ENCODE measurements at places on chromosomes 12 and 14.

GRCh38 chr12:119036878-119037825 lies 55.8 kb downstream of the SRRM4 start:
- peak; percentile 54 for DNase-seq

DNA sequence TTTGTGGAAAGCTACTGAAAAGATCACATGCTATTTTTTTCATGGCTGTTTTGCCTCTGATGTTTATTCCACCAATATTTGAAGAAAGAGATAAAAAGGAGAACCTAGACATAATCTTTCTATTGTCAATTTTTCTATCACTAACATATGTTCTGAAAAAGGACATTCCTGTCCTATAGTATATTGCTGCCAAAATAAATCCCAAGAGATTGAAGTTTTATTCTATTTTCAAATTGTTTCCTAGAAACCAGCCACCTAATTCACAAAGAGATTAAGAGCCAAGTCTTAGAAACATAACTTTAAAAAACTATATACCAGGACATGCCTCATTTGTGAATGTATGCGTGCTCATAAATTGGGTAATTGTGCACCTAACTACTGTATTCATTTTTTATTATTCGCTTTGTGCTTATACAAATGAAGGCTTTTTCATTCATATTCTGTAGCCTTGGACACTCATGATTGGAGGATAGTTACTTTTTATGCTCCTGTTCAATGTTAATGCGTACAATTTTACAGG lies 200.7 kb downstream of the FUT8 start:
- DNase-seq = no peak

GRCh38 chr12:10740182-10740581 lies 17.1 kb upstream of the YBX3 start:
- no peak for DNase-seq

- peak; percentile 2 for DNase-seq
Measured at GRCh38 chr12:66065641-66066136, 64.9 kb downstream of the LLPH start.

DNA sequence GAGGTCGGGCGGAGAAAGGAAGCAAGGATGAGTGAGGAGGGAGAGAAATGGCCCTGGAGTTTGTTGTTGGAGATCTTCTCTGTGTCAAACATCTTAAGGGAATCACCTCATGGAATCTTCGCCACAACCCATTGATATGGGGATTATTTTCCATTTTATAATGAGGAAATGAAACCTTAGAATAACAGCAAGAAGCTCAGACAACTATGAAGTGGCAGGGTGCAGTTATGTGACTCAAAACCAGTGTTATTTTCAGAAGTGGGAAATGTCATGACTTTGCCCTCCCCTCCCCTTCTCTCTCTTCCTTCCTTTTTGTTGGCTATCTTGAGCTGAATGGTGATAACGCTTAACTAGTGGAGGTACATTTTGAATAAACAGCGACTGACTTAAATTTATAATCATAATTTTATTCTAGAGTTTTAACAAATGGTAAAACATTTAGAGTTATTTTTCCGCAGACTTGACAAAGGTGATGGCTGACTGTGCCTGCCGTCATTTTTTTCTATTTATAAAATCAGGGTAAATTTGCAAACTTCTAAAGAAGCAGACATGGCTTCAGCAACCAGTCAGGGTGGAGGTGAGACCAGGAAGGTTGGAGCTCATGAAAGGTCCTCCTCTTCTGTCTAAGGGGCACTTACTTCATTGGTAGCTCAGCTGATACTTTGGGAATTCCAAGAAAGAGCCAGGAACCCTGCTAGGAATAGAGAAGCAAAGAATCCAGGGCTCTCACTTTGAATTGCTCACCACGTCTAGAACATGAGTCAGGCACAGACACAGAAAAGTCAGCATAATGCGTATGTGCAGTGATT lies 232.4 kb downstream of the RGS6 start:
- DNase-seq = no peak

DNA sequence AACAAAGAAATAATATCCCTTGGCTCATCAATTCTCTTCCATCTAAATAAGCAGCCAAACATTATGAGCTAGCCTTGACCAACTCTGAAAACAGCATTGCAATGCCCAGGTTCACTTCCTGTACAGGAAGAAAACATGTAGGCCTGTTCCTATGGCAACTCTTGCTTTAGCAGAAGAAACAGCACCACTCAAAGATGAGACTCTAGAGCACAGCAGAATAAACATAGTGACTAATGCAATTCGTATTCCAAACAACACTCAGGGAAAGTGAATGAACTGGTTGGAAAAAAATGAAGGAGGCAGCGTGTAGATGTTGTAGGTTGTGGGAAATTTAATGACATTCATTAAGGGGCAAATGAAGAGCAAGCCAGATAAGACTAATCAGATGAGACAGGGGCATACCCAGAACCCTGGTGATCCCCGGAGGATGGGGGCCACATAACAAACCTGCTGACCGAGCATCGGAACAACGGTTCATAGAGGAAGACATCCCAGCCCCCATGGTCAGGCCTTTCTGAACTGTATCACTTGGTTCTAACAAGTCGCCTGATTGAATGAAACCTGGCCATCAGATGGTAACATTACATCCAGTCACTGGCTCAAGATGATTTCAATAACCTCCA lies 9.0 kb downstream of the ARHGDIB start:
- no peak for DNase-seq

DNA sequence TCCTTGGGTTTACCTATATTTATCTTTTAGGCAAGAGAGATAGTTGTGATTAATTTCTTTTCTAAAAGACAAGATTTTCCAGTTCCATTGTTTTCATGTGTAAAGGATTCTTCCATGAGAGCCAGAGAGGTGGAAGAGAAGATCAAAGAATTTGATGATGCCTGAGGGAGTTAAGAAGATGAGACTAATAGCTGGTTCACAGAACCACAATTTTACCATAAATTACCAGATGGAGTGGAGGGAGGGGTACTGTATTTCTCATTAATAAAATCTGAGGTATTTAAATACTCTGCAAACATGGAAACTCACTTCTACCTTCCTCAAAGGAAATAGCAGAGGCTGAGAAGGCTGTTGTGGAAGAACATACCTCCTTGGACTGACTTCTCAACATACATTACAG lies 34.6 kb downstream of the ALKBH1 start:
- no peak for DNase-seq

GRCh38 chr12:103994235-103994634 lies 28.6 kb downstream of the TDG start:
- DNase-seq = no peak

- DNase-seq = no peak
Measured at GRCh38 chr14:71623939-71624338, 308.3 kb upstream of the RGS6 start.

GRCh38 chr12:16348435-16349130 lies 1.1 kb downstream of the MGST1 start:
- peak; percentile 54 for DNase-seq

- peak; percentile 24 for DNase-seq
Measured at GRCh38 chr12:78641837-78642423, 222.6 kb upstream of the SYT1 start.

- peak; percentile 13 for DNase-seq
Measured at GRCh38 chr14:86035882-86036281, 505.9 kb downstream of the FLRT2 start.

DNA sequence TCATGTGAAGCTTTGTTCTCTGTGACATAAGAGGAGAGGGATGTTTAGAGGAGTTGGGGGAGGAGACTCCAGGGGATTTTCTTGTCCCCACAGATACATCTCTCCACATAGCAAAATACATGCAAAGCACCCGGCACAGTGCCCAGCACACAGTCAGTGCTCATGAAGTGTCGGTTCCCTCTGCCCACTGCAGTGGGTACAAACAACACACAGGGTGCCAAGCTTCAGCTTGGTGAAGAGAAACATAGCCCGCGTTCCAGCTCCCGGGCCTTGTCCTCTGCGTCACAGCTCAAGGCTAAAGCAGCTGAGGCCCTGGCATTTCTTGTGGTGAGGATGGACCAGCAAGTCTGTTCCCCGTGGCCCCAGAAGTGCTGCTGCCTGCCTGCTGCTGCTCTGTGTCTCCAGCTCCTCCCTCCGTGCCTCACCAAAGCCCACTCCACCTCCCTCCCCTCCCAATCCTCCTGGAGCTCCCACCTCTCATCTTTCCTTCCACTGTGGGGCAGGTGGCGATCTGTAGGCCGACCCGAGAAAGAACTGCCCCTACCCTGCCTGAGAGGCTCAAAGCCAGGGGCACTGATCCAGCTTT lies 57.0 kb upstream of the FKBP4 start:
- DNase-seq = no peak

DNA sequence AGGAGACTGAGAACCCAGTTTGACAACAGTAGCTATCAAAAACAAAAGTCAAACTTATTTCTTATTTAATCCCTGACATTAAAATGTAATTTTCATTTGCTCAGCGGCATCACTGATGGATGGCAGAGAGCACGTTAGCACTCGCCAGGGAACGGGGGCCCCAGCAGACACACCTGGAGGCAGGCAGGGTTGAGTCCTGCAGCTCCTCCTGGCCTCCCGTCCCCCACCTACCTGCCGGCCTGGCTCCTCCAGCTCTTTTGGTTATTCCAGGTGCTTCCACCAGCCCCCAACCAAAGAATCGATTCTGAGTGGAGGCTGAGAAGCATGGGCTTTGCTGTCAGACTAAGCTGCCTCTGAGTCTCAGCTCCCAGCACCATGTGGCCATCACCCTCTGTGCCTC lies 113.6 kb downstream of the PHETA1 start:
- DNase-seq = no peak

DNA sequence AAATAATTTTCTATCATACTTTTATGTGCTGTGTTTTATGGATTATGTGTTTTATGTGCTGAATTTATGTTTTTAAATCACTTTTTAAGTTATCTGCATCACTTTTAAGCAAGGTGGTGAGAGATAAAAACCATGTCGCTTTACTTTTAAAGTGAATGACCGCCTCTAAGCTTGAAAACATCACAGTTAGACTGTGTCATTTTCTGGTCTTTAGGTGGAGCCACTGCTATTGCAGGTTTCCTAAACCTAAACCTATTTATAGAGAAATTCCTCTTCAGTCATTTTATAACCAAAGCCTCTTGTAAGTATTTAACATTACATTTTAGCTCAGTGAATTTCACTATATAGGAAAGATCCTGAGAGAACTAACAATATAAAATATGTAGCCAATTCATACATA lies 21.0 kb upstream of the MDM2 start:
- DNase-seq = peak; percentile 6

DNA sequence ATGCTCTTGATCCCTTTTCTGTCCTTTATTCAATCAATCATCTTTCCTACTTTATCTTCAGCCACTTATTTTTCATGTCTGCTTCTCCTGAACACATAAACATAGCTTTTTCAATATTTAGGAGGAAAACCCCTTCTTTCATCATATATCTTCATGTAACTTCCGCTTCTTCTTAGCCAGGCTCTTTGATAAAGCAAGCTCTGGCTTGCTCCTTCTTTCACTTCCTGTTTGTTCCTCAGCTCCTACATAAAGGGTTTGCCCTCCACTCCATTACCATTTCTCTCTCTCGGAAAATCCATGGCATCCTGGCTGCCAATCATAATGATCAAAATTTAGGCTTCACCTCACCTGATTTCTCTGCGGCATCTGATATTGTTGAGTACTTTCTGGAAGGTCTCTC lies 33.7 kb upstream of the HELB start:
- DNase-seq = no peak

- DNase-seq = no peak
Measured at GRCh38 chr12:52821826-52822660, 8.1 kb upstream of the KRT4 start.

- DNase-seq = no peak
Measured at GRCh38 chr12:66117242-66117641, 13.3 kb downstream of the LLPH start.

DNA sequence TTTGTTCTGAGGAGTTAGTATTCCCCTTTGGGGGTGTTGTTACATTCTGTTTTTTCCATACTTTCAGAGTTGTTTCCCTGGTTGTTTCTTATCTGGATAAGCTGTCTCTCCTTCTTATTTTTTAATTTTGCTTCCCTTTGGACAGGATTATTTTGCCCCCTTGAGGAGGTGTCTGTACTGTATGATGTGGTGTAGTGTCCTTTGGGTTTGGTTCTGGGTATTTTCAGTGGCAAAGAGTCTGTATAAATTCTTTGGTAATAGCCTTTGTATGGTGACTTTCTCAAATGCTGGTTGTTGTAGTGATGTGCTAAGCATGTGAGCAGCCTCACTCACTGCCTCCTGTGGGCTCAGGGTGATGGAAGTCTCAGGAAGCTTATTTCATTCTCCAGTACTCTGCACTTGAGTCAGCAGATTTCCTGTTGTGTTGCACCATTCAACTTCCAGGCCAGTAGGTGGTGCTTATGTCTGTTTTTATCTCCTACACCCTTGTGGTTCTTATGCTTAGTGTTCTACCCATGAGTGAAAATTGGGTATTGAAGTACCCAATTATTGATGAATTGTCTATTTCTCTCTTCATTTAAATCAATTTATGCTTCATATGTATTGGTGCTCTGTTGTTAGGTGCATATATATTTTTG lies 103.3 kb upstream of the PMCH start:
- DNase-seq = peak; percentile 60

GRCh38 chr14:31489691-31490090 lies 1.9 kb upstream of the GPR33 start:
- no peak for DNase-seq

- DNase-seq = no peak
Measured at GRCh38 chr12:46497739-46498138, 125.2 kb upstream of the SLC38A2 start.

DNA sequence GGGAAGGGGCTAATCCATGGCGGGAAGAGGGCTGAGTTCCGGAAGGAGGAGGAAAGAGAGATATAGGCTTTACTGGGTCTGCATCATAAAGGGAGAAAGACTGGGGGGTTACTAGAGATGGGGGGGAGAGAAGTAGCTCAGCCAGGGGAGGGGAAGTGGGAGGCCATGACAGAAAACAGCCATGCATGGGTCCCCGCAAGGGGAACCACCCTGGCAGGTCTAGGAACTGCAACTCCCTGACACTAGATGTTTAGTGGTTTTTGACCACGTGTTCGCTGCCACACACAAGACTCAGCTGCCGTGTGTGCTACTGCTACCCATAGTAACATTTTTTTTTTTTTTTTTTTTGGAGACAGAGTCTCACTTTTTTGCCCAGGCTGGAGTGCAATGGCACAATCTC lies 145.0 kb downstream of the RIMBP2 start:
- DNase-seq = no peak

DNA sequence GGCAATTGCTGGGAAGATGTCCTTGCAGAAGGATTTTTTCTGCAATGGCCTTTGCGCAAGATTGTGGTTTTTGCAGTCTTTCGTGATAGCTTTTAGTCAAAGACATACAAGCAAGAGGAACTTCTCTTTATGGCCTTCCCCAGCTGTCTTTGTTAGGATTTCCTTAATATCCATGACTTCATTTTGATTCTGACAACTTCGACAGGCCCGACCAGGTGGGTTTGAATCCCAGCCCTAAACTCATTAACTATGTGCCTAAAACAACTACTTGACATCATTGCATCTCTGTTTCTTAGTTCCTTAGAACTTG lies 13.3 kb upstream of the VRK1 start:
- DNase-seq = no peak
